ENCODE measurements at places on chromosomes 12 and 14. TPM values are rescaled to one million over a fixed set of nuclear protein-coding genes. Genes with fewer than 3 reads are reported as not detected.

EPYC gene
- total RNA-seq = not detected

GRCh38 chr12:83960767-83961166, 951.8 kb downstream of the SLC6A15 start:
- no peak for DNase-seq

DNA sequence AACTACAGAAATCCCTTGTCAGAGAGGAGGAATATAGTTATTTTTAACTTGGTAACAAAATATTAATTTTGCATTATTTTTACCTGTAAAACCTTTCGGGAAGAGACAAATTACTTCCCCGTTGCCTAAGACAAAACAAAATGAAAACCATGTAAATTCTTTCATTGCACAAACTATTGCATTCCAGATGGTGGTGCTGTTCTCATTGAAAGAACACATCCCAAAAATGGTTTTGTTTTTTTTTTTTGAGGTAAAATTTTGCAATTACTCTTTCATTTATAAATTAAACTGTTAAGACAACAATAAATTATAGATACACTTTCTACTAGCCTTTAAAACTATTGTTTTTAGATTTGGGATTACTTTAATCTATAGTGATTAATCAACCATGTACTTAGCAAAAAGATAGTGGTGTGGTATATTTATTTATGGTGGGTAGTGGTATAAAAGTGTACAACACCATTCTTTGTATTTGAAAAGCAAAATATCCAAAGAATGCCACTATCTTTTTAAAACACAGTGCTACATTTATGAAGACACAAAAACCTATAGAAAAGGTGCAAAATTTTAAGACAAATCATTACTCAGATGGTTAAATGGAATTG, 115.5 kb downstream of the SLC38A1 start:
- no peak for DNase-seq

- DNase-seq = no peak
Measured at GRCh38 chr12:60279221-60279620, 683.4 kb downstream of the SLC16A7 start.

GRCh38 chr14:104094709-104095425, 9.4 kb downstream of the ASPG start:
- DNase-seq = no peak

- no peak for DNase-seq
Measured at GRCh38 chr12:79373896-79374499, 316.8 kb downstream of the PAWR start.

DNA sequence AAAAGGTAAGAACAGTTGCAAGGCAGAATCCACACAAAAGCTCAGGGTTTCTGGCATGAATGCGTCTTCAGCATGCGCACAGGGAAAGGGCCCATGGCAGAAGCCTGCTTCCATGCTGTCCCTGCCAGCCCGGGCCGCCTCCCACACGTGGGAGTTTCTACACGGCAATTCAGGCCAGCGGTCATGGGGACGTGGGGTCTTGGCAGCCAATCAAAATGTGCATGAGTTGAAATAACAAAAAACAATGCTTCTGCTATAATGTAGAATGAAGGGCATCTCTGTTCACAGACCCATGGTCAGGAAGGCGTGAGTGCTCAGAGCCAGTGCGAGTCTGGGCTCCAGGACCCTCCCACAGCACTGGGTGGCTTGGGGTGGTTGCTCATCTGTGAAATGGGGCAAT, 28.6 kb downstream of the AMN start:
- DNase-seq = no peak

DNA sequence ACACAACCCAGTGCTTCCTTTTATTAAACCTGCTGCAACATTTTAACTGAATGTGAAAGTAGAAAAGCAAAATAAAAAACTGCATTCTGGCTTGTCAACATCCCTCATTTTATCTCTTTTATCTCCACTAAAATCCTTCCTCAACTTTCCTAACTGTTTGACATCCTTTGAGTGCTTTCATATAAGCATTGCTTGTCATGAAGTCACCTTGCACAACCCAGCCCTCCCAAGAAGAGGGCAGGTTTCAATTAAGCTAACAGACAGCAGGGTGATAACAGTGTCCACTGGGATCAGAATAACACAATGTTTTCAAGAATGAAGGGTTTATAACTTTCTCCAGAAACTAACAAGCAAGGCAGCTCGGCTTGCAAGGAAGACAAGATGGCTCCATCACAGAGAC, 16.3 kb upstream of the TSPAN8 start:
- no peak for DNase-seq

GRCh38 chr14:103736546-103737431, 21.2 kb downstream of the ZFYVE21 start:
- no peak for DNase-seq

DNA sequence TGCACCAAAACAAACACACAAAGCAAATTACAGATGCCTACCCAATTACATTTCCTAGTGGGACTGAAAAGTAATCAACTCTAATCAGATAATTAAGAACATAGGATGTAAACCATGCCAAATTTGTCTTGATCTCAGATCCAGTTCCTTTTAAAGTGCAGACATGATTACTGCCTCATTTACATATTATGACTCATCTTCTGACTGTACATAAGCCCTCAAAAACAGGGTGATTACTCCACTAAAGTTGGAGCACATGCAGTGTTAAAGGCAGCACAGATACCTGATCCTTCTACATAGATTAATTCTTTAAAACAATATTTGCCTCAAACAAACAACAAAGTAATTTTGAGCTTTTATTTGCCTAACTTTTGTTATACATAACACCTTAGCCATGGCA, 337.2 kb downstream of the RPS29 start:
- DNase-seq = no peak

DNA sequence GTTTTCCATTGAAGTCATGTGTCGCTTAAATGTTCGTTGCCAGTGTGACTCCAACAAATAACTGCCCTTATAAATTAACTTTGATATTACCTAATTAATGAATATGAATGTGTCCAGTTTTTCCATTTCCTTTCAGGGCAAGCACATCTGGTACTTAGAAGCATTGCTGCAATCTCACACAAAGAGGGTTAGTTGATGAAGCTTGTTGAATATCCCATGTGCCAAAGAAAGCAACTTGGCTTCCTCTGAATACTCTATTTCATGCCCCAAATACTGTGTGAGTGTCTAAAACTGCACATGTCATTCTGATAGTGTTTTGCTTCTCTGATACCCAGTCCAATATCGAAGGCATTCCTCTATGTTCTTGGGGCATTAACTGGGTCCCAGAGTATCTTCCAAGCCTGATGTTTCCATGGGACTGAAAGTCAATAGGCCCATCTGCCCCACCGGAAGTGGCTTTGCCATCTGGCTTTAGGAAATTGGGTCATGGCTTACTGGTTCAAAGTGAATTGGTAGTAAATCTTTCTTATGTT, 75.8 kb upstream of the CNTN1 start:
- no peak for DNase-seq

- DNase-seq = no peak
Measured at GRCh38 chr12:293199-293598, 30.6 kb upstream of the SLC6A13 start.

DNA sequence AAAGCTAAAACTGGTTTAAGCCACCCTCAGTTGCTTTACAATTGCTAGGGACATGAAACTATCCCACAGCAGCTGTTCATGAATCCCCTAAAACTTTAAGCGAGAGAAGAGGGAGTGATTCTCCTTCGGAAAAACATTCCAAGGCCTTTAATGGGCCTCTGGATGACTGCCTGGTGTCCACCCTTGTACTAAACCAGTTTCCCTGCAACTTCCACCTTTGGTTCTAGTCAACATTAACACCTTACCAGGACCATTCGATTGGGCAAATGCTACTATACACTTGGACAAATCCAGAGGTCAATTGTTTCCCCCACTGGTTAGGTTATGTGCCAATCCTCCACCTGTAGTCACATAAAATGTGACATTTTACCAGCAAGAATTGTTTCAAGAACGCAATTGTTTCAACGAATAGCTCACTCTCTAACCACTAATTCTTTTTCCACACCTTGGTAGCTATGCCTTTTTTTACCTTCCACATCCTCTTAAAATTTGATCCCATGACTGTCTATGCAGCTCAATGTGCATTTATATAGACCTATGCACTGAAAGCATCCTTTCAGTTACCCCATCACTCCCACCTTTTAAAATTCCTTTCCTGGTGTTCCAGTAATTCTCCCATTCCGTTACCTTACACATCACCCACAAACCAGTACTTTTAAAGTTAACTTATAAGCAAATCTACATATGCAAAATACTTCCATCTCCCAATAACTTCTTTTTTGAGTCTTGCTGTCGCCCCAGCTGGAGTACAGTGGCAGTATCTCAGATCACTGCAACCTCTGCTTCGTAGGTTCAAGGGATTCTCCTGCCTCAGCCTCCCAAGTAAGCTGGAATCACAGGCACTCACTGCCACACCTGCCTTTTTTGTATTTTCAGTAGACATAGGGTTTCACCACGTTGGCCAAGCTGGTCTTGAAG, 3.6 kb downstream of the UBC start:
- DNase-seq = no peak

DNA sequence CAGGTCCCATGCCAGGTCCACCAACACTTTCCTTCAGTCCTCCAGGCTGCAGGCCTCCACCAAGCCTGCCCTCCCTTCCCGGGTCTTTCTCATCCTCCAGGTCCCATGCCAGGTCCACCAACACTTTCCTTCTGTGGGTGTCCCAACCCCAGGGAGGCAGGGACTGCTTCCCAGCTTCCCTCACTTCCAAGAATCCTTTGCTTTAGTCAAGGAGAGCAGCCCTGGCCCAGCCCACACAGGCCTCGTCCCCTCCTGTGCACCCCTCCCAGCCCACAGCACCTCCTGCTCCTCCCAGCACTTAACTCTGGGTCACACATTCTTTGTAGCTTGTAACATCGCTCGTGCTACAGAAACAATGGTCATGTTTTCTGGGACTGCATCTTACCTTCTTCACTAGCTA, 72.9 kb downstream of the TESC start:
- DNase-seq = no peak

DNA sequence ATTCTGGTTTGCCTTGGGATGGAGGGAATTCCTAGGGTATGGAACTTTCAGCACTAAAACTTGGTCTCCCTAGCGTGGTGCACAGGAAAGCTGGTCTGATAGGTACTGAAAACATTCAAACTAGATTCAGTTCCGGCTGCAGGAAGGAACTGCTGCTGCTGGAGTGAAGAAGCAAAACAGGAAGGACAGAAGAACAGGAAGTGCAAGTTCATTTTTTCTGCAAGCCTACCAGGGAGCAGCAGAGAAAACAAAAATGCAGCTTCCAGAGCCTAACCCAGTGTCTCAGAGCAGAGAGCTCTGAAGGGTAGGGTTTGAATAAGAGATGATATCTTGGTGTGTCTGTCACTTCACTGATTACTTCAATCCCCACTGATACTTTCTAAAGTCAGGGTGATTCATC, 165.2 kb downstream of the VRK1 start:
- DNase-seq = no peak

GRCh38 chr12:93778306-93778705, 101.1 kb downstream of the CRADD start:
- DNase-seq = no peak

GRCh38 chr12:22255097-22255496, 79.4 kb downstream of the ST8SIA1 start:
- no peak for DNase-seq

SMIM41 gene
- total RNA-seq = 0.78 TPM

FOXA1 gene
- total RNA-seq = 126 TPM

DNA sequence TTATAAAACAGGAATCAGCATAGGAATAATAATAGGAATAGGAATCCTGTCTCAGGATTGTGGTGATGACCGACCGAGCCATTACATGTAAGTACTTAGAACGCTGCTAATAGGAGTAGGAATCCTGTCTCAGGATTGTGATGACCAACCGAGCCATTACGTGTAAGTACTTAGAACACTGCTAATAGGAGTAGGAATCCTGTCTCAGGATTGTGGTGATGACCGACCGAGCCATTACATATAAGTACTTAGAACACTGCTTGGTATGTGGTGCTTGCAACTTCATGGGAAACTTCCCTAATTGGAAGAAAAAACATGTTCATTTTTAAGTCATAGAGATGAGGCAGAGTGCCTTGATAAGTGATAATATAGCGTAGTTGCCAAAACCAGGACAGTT, 30.0 kb downstream of the ELK3 start:
- DNase-seq = no peak

ZFHX2 gene
- total RNA-seq = 2.8 TPM

- DNase-seq = no peak
Measured at GRCh38 chr12:39937119-39937518, 168.8 kb downstream of the SLC2A13 start.

CCDC175 gene
- not detected for total RNA-seq

- DNase-seq = no peak
Measured at GRCh38 chr12:30996752-30997151, 70.2 kb downstream of the TSPAN11 start.

- no peak for DNase-seq
Measured at GRCh38 chr14:78074561-78074960, 95.6 kb upstream of the NRXN3 start.

MMP19 gene
- total RNA-seq = 17.7 TPM

GZMB gene
- total RNA-seq = 0.94 TPM

KRT6C gene
- total RNA-seq = 0.39 TPM

- DNase-seq = no peak
Measured at GRCh38 chr12:64544371-64545080, 65.8 kb upstream of the RASSF3 start.

GRCh38 chr12:107435520-107435919, 250.1 kb upstream of the PWP1 start:
- DNase-seq = no peak

- DNase-seq = no peak
Measured at GRCh38 chr14:95151561-95151960, 5.8 kb downstream of the DICER1 start.

BCL7A gene
- total RNA-seq = 14.8 TPM

GRCh38 chr12:107875786-107876185, 101.3 kb downstream of the ASCL4 start:
- DNase-seq = no peak

- no peak for DNase-seq
Measured at GRCh38 chr12:586318-587071, 76.8 kb downstream of the NINJ2 start.

DNA sequence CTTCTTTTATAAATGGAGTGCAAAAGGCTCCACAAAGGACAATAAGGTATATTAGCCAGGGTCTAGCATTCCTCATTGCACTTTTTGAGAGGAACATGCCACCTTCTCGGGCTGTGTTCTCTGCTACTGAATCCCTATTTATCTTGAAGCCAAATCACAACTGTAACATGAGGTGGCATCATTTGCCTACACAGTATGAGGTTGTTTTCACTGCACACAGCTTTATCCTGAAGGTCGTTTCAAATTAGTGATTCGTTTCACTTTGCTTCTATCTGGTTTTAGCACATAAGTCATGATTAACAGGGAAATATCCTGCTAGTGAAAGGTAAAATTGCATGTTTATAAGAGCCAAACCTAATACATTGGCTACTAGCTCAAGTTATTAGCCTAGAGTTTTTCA, 153.8 kb downstream of the SLC35F4 start:
- DNase-seq = no peak

DNA sequence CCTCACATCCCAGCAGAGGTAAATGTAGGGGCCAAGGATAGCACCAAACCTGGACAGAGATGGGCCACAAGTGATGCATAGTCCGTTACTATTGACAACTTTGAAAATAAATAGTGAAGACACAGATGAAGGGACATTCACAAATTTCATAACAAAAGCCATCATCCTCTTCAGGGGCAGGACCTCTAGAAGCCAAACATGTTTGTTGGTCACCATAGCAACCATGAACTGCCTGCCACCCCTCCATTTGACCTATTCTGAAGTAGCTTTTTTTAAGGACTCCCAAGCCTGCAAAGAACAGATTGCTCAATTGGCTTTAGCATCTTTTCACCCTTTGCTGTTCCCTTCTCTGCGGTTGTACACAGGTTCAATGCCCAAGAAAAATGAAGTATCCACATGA, 35.7 kb upstream of the MDM1 start:
- DNase-seq = no peak

- DNase-seq = no peak
Measured at GRCh38 chr12:122867691-122868461, 28.0 kb downstream of the VPS37B start.

- DNase-seq = no peak
Measured at GRCh38 chr14:64198486-64198885, 95.7 kb downstream of the ESR2 start.

Data from ureter (tissue), 1 donor.